ENCODE measurements at places on chromosomes 6 and 20.

DNA sequence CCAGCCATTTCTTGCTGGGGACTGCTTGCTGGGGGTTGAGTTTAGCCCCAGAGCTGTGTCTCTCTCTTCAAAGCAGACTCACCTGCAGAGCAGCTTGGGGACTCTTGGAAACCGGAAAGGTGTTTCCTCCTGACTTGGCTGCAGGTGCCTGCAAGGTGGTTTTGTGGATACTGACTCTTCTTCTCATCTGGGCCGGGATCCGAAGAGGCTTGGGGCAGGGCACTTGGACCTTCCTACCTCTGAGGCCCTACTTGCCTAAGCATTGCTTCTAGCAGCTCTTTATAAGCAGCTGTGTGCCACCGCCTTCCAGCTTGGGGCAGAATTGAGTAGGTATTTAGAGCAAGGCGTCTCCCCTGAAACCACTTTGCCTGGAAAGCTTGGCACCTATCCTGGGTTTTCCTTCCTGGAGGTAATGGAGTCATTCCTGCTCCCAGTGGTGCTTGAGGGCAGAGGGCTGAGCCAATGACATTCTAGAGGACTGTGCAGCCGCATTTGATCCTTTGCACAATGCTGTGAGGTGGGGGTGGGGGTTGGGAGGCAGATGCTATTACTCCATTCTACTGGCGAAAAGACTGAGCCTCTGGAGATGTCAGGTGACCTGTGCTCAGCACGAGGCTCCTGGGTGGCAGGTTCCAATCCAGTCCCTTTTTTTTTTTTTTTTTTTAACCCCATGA is 3.4 kb upstream of the CTSZ start:
- no peak for DNase-seq

GRCh38 chr6:87541744-87542143 is 48.0 kb downstream of the RARS2 start:
- DNase-seq: no peak

GRCh38 chr6:138162955-138163575 is 1.3 kb downstream of the ARFGEF3 start:
- DNase-seq: no peak

DNA sequence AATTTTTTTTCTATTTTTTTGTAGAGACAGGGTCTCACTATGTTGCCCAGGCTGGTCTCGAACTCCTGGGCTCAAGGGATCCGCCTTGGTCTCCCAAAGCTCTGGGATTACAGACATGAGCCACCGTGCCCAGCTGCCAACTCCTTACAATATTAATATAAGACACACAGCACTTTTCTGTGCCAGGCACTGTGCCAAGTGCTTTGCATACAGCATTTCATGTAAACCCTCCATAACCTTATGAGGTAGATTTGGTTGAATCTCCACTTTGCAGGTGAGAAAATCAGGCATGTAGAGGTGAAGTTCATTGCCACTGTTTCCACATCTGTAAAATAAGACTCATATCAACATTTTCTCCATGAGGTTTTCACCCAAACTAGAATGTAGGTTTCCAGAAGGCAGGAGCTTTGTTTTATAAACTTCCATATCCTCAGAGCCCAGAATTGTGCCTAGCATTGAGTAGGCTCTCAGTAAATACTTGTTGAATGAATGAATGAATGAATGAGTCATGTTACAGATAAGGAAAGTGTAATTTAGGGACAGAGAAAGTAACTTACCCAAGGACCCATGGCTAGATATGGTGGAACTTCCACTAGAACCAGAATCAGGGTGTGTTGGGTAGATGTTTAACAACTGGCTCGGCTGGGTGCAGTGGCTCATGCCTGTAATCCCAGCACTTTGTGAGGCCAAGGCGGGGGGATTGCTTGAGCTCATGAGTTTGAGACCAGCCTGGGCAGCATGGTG is 3.0 kb upstream of the CTNNBL1 start:
- DNase-seq: no peak

DNA sequence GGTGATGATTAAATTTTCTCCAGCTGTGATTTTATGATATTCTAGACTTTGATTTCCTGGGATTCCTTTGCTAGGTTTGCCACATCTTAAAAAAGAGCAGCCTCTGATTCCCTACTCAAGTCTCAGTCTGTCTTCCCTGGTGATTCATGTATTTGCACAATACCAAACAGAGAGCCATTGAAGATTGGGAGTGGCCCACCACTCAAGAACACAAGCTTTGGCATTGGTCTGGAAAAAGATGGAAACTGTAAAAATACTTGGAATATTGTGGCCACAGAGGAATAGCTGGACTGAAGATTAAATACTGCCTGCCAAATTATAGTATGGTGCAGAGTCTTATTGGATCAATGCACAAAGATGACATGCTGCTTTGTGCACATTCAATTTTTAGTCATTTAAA is 32.9 kb downstream of the PTCHD4 start:
- DNase-seq: no peak

GRCh38 chr6:46207174-46207573 is 36.4 kb upstream of the ENPP5 start:
- no peak for DNase-seq

DNA sequence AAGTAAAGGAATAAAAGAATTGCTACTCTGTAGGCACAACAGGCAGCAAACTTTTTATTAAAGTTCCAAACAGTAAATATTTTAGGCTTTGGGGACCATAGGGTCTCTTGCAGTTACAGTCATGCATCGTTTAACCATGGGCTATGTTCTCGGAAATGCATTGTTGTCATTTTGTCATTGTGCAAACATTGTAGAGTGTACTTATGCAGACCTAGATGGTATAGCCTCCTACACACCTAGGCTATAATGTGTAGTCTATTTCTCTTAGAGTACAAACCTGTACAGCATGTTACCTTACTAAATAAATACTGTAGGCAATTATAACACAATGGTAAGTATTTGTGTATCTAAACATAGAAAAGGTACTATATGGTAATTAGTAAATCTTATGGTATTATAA is 54.7 kb downstream of the CDS2 start:
- DNase-seq: no peak

DNA sequence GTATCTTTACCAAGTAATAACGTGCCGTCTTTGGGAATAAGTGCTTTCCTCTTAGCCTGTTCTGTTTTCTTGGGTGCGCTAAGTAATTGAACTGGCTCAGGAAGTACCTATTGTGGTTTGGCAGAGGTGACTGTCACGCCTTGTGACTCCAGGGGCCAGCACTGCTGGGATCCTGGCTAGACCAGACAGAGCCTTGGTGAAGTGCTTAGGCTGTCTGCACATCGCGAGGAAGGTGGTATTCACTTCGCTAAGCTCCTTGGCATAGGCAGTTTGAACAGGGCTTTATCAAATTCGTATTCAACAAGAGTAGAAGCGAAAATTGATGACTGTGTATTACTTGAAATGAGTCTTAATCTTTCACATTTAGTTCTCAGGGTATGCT is 17.6 kb downstream of the PRDM1 start:
- DNase-seq: no peak

GRCh38 chr6:8085053-8085511 is 17.3 kb downstream of the EEF1E1 start:
- no peak for DNase-seq

DNA sequence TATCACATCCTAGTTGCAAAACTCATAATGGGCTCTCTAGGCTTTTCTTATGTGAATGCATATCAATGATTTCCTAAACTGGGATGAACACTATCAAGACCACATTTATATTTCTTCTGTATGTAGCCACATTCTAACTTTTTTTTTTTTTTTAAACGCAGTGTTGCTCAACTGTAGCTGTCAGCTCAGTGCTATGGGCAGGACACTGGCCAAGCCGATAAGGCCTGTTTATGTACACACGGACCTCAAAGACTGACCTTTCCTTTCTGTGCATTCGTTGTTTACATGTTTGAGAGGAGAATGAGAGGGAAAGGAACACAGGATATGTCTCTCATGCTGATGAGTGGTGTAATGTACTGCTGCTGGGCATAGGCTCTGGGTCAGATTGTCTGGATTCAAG is 75.1 kb upstream of the B3GAT2 start:
- no peak for DNase-seq

DNA sequence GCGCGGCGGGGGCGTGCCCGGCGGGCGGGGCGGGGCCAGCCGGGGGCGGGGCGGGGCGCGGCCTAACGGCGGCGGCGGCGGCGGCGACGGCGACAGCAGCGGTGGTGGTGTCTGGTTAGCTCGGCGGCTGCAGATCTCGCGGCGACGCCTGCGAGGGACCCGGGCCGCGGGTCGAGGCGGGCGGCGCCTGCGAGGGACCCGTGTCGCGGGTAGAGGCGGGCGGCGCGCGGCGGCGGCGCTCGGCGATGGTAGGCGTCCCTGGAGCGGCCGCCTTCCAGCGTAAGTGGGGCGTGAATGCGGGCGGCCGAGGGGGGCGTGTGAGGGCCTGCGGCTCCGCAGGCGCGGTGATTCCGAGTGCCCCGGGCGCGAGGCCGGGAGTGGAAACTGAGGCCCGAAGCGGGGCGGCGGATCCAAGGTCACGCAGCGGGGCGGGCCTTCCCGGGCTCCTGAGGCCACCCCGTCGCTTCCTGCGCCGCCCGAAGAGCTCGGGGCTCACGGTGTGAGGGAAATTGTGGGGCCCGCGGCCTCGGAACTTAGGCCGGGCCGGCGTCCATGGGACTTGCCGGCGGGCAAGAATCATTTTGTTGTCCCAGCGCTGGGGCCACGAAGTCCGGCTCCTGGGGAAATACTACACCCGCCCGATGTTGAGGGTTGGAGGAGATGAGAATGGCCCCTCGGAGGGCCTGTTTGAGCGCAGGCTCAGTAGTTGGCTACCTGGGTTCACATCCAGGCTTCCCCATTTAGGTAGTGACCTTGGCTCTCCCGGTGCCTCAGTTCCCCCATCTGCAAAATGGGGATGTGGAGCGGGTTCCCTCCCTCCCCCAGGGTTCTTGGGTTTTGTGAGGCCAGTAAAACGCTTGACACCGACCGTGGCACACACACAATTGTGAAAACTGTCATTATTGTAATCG is at the start of gene CBFA2T2:
CBFA2T2 (plus strand) TSS at position 74 of the 911 bp plus-strand sequence; CDS start at position 246, 172 bp downstream.
- no peak for DNase-seq

DNA sequence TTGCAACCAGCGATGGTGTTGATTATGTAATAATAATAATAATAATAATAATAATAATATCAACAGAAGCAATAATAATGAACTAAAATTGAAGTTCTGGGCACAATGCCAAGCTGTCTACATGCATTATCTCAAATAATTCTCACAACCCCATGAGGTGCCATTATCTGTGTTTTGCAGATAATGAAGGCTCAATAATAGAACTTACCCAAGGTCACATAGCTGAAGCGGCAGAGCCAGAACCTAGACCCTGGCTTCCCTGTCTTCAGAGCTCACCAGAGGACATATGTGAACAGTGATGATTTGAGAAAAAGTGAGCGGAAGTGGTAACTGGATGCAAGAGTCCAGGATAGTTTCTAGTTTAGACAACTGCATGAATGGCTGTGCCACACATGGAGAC is 91.0 kb downstream of the HIVEP1 start:
- no peak for DNase-seq

- DNase-seq: no peak
Observed at GRCh38 chr6:34546551-34547321, 9.4 kb downstream of the SPDEF start.

GRCh38 chr20:14303651-14304050 is 33.8 kb downstream of the FLRT3 start:
- DNase-seq: no peak

- DNase-seq: no peak
Observed at GRCh38 chr6:3405679-3406078, 51.2 kb downstream of the SLC22A23 start.

- DNase-seq: no peak
Observed at GRCh38 chr6:130119211-130119610, 100.8 kb downstream of the L3MBTL3 start.

- DNase-seq: no peak
Observed at GRCh38 chr6:116476002-116476678, 15.0 kb downstream of the CALHM6 start.

- DNase-seq: no peak
Observed at GRCh38 chr6:110776413-110776812, 38.9 kb downstream of the CDK19 start.

GRCh38 chr6:37456816-37457560 is 24.0 kb downstream of the CMTR1 start:
- no peak for DNase-seq

GRCh38 chr6:43784049-43784855 is 14.2 kb downstream of the VEGFA start:
- no peak for DNase-seq

DNA sequence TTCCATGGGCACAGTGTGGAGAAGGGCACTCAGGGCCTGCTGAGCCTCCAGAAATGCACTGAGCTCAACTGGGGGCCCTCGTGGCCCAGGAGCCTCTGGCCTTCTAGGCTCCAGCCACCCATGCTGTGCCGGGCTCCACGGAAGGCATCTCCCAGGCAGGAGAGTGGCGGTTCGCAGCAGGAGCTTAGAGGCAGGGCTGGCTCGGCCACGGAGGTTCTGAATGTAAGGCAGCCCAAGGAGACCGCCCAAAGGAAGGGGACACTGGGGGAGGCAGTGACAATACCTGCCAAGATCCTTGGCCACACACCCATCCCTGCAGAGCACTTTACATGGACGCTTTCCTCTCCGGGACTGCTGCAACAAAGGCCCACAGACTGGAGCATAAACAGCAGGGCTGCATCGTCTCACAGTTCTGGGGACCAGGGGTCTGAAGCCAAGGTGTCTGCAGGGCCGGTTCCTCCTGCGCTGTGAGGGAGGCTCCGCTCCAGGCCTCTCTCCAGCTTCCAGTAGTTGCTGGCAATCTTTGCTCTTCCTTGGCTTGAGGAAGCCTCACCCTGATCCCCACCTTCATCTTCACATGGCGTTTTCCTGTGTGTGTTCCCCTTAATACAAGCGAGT is 128.2 kb upstream of the CDH4 start:
- peak; percentile 63 for DNase-seq

DNA sequence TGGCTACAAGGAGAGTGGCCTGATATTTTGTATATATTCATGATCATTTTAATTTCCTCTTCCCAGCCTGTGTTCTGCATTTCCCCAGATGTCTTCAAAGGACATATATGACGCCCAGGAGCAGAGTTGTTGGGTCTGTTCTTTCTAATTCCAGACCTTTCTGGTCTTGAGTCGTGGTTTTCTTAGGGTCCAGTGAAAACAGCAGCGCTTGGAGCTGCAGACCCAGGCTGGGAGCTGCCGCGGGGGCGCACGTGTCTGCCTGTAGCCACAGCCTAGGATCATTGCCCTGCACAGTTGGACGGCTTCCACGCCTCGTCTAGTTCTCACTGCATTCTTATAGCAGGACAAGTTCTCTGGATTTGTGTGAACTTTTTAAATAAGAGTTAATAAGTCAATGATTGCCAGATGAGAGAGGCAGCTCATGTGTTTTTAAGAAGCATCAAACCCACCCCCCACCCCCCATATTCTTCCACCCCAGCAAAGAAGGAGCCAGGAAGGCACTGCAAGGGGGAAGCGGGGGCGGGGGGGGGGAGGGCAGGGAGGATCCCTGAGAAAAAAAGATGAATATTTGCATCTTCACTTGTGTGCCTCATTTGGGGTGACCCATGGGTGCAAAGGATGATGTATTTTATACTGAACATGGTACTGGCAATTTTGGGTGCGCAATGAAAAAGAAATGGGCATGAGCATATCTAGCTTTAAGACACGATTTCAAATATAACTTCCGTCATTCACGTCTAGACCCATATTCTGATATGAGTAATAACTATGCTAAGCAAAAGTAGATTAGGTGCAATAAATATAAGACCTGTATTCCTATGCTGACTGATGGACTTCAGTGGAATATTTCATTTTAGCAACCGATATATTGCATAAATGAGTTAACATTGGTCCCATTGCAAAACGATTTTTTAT is 160.0 kb downstream of the TBXT start:
- DNase-seq: no peak

GRCh38 chr6:31352683-31353383 is 4.1 kb downstream of the HLA-B start:
- no peak for DNase-seq
